AG04450 (cell line): ENCODE measurements at places on chromosomes 4 and X. TPM values are rescaled to one million over a fixed set of nuclear protein-coding genes. Genes with fewer than 3 reads are reported as not detected.

DNA sequence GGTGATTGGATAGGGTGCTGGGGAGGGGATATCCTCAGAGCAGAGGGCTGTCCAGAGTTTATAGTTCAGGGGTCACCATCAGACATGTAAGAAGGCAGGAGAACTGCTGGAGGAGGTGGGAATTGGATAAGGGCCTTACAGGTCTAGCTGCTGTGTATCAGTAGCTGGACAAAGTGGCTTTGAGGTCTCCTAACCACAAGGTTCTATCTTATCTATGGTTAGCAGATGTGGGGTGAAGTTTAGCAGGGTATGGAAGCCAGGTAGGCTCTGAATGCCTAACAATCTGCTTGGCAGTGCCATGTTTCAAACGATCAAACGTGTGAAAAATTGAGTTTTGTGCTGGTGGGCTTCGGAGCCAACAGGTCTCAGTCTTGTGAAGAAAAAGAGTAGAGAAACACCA, 32.1 kb upstream of the MAGEA8 start:
- no peak for DNase-seq

GRCh38 chr4:68368691-68369131, 18.8 kb upstream of the YTHDC1 start:
- DNase-seq: no peak

GRCh38 chr4:145644699-145645098, 25.5 kb downstream of the MMAA start:
- DNase-seq: no peak

GRCh38 chr4:8846826-8847225, 24.8 kb downstream of the HMX1 start:
- no peak for DNase-seq

GRCh38 chr4:62881210-62881609, 1528.0 kb downstream of the TECRL start:
- no peak for DNase-seq

Gene NKX6-1
- 0.05 and 0.07 TPM in 2 replicates for polyA plus RNA-seq

Gene PTTG2
- polyA plus RNA-seq: not detected in 2 replicates

Gene ADGRG2
- polyA plus RNA-seq: 0.04 TPM in 1 of 2 replicates, not detected in the other

Gene COL25A1
- 0.01 TPM in 1 of 2 replicates, not detected in the other for polyA plus RNA-seq
